ENCODE measurements at places on chromosomes 11 and 22.

DNA sequence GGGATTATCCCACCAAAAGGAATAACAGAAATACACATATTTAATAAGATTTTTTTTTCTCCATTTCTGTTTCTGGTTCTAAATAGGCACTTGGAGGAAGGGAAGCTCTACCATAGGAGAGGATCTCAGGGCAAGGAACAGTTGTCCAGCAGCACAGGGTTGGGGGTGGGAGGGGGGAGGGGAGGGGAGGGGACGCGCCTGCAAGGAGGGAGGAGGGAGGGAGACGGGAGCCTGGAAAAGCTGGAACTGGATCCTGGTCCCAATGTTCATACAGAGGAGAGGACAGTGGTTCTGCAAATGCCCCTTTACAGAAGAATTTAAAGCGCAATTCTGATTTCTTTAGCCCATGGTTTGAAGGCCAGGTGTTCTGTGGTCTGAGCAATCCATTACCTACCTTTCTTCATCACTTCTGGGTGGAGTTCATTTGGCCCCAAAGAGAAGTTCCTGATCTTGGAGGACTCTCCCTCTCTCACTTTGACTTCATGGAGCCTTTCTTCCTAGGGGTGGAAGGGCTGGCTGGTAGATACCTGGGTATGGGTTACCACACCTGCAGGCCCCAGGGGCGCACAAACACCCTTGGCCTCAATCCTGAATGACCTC is 348.9 kb upstream of the NCAM1 start:
- no peak for DNase-seq

DNA sequence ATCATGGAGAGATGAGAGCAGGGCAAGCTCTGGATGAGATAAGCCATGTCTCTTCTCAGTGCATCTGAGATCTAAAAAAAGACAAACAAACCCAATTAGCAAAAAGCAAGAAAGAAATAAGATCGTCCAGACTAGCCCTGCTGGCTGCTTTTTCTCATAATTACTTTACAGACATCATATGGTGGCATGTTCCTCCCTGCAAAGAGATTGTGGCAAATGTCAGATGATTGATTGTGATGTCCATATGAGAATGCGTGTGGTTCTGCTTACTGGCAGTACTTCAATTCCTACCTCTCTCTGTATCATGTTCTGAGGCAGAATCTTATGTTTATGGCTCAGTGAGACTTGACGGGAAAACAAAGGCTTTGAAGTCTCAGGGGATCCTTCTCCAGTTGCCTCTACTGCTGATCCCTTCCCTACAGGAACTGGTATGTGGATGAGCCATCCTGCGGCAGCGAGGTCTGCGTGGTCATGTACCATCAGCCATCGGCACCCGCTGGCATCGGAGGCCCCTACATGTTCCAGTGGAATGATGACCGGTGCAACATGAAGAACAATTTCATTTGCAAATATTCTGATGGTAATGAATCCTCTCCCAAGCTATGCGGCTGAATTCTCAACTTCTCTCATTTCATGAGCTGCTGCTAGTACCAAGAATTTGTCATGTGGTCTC is 8.8 kb downstream of the LAYN start:
- DNase-seq = no peak

GRCh38 chr11:134882671-134883297 is 470.7 kb upstream of the B3GAT1 start:
- no peak for DNase-seq

DNA sequence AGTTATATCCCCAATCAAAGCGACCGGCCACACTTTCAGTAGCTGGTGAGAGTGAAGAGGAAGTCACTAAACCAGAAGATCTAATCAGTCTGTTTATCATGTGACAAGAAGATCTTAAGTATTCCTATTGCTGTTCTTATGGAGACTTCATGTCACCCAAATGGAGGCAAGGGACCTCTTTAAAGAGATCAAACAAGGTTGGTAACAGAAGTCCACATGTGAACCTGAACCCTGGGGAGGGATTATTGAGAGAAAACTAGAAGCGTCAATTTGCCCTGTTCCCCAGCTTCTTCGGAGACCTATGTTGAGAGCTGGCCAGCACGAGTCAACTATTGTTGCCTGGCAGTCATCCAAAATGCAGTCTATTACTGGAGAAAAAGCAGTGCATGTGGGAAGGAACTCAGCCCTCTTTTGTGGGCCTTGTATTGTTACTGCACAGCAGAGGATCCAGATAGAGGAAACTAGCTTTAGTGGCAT is 76.9 kb upstream of the CTSC start:
- no peak for DNase-seq

GRCh38 chr22:49015993-49016908 is 811.4 kb downstream of the BRD1 start:
- DNase-seq = no peak

DNA sequence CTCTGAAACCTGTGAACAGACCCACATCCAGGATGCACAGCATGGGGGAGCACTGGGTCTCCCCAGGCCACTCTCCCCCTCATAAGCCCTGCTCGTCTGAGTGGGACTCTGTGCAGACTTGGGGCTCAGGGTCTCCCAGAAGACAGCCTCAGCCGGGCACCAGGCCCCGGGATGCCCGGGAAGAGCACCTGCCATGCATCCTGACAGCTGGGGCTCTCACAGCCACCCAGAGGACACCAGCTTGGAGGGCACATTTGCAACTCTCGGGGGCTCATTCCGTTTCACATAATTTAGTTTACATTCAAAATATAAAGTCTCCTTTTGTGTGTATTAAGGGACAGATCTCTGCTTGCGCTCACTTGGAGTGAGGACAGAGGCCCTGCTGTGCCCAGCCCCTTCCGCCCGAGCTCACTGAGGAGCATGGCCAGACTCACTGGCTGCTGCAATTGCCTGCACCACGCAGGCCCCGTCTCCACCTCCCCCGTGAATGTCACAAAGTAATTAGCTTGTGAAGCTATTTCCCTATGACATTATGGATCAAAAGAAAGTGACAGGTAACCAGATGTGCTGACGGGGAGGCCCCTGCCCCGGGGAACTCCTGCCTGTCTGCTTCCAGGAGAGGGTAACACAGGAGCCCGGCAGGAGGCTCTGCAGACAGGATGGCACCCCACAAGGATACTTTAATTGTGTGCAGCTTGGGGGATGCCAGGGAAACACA is 275.6 kb downstream of the BRD1 start:
- no peak for DNase-seq

DNA sequence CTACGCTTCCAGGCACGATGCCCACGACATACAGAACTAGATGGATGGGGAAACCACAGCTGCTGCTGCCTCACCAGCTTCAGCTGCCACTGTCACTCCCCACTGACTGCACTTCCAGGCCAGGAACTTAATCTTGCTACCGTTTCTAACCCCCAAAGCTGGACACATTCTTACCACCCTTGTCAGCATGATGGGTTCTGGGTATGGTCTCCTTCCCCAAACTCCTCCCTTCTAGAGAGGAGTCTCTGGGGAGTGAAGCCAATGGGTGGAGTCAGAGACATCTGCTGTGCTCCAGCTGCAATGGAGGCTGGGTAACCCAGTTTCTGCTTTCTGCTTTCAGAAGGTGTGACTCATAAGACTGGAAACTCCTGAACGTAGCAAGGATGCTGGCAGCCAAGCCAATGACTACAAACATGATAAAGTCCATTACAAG is 87.0 kb upstream of the THY1 start:
- DNase-seq = peak; percentile 26

GRCh38 chr22:20899827-20900423 is 17.3 kb upstream of the CRKL start:
- no peak for DNase-seq

DNA sequence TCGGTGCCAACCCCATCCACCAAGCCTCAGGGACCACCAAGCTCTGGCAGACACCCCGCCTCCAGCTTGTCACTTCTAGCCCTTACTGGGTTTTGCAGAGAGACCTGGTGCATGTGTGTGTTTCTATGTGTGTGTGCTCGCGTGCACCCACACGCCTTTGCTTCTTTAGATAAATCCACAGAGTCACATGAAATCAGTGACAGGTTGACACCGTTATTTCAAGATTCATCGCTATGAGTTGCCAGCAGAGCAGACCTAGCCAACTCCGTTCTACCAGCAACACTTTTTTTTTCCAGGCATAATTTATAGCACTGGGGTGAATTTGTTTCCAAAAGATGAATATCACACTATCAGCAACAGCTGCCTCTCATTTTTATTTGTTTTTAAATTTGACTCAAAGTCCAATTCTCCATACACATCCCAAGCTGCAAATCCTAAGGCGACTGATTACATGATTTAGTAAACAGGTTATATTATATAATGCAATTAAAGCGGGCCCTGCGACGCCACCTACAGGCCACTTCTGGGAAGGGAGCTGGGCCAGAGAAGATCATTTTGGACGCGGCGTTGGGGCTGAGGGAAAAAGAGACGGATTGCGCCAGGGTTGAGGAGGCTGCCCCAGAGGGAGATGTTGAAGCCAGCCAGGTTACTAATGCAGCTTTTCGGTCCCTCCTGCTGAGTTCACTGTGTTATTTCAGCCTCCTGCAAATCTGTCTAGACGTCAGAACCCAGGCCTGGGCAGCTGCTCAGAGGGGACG is 150.5 kb downstream of the FEZ1 start:
- DNase-seq = peak; percentile 28

DNA sequence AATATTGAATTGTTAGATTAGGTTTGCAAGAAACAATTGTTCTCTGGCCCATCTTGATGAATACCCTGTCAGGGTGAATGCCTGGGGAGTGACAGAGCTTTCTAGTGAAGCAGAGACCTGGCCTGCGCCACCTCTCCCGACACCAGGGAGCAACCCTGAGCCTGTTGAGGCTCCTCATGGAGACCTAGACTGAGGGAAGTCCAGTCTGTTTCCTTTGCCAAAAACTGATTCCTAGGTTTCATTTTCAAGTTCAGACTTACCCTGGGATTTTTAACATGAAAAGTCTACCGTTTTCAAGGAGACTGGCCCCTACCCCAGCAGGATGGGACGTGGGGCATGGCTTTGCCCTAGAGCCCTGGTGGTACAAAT is 173.7 kb upstream of the SORL1-AS1 start:
- DNase-seq = no peak

DNA sequence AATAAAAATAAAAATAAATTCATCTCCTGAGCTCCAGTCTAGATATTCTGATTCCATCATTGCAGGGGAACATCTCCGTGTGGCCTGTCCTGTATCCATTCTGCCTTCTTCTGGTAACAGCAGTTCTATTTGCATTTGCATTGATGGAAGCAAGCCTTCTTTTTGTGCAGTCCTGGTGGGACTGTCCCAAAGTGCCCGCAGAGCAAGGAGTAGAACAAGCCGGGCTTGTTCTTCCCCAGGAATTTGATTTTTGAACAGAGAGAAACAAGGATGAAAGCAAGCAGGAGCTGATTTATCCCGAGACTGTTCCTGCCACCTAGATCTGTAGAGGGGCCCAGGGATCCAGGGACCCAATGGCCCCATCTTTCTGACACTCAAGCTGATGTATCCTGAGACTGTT is 65.4 kb downstream of the SYN3 start:
- DNase-seq = no peak

GRCh38 chr22:47015589-47016178 is 253.2 kb downstream of the TBC1D22A start:
- DNase-seq = no peak

GRCh38 chr11:66834943-66835342 is 8.3 kb upstream of the RCE1 start:
- no peak for DNase-seq

DNA sequence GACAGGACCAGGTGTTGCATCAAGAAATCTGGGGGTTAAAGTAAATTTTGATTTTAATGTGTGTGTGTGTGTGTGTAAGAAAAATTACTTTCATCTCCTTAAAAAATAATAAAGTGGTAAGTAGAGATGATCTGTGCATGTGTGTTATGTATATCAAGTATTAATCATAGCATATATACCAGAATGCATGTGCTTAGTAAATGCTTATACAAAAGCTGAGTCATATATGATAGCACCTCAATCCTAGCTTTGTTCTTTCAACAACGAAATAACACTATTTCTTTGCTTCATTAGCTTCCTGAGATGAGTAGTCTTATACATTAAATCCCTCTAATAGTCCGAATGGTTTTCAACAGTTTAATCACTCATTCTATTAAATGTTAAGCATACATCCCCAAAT is 899.6 kb upstream of the ANO3 start:
- DNase-seq = no peak

- DNase-seq = no peak
Measured at GRCh38 chr11:125999234-125999880, 53.5 kb downstream of the VSIG10L2 start.

- no peak for DNase-seq
Measured at GRCh38 chr11:56842814-56843794, 94.6 kb upstream of the OR9G4 start.

- DNase-seq = no peak
Measured at GRCh38 chr22:24181996-24182899, 961 bp downstream of the SUSD2 start.
